ENCODE measurements at places on chromosomes 7 and 10.

- DNase-seq: no peak
Observed at GRCh38 chr10:89119651-89120050, 87.5 kb downstream of the CH25H start.

DNA sequence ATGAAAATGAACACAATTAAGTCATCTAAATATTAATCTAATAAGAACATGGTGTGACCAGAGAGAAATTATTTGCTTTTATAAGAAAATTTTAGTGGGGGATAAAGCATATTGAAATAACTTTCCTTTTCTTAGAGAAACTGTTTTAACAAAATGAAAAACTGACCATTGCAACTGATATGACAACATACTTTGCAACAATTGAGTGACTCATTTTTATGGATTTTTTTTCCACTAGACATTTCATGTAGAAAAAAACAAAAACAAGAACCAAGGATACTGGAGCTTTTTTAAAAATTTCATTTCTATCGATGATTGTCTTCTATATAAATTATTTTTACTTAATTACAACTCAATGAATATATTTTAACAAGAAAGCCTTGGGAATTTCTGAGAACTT lies 90.0 kb downstream of the C1GALT1 start:
- DNase-seq: no peak

DNA sequence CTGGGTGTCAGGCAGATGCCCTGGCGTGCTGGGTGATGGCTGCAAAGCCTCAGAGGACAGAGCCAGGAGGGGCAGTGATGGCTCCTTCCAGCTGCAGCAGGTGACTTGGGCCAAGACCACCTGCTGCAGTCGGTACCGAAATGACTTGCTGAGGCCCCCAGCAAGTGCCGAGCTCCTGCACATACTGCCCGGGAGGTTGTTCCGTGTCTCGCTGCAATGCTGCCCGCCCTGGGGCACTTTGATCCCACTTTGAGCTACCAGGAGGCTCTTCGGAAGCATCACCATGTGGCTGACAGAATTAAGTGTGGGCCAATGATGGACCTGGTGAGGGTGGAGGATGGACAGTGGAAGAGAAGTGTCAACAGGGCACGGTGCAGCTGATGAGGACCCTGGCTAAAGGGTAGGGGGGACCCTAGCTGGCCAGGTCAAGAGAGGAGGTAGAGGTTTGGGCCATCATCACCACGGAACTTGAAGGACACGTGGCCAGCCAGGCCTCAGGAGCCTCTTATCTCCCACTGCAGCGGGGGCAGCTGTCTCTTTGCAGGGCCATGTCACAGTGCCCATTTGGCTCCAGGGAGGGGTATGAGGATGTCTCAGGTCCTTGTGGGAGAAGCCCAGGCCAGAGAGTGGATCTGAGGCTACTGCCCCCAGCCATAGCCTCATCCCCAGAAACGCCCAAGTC lies 51.1 kb upstream of the NANOS1 start:
- no peak for DNase-seq

DNA sequence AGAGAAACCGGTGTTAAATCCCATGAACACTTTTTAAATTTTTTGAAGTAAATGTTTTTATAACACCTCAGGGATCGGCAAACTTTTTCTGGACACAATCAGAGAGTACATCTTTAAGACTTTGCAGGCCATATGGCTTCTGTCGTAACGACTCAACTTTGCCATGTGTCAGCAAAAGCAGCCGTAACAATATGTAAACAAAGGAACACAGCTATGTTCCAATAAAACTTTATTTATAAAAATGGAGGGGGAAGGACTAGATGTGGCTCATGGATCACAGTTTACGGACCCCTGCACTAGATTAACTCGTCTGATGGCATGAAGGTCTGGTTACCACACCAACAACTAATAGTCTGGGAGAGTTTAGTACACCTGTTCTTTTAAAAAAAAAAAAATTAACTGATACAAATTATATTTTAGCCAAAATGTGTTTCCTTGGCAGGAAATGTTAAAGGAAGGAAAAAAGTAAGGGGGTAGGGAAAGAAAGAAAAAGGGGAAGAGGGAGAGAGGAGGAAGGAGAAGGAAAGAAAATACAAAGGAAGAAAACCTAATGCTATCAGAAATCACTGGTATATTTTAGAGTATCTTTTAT lies 50.2 kb downstream of the ABI1 start:
- DNase-seq: no peak

- DNase-seq: no peak
Observed at GRCh38 chr7:152344253-152344652, 91.5 kb downstream of the KMT2C start.

GRCh38 chr7:69411018-69411417 lies 187.3 kb upstream of the AUTS2 start:
- DNase-seq: no peak

- DNase-seq: no peak
Observed at GRCh38 chr7:79090543-79090942, 362.9 kb downstream of the MAGI2 start.

GRCh38 chr10:70232859-70233108 lies 445 bp downstream of the PPA1 start:
- no peak for DNase-seq

GRCh38 chr7:22730921-22731654 lies 4.1 kb downstream of the IL6 start:
- DNase-seq: no peak

- no peak for DNase-seq
Observed at GRCh38 chr7:64045301-64046040, at the start of gene ZNF727. Gene ZNF727 (plus strand): TSS chr7:64045434. CDS start chr7:64045622, 188 bp downstream.

DNA sequence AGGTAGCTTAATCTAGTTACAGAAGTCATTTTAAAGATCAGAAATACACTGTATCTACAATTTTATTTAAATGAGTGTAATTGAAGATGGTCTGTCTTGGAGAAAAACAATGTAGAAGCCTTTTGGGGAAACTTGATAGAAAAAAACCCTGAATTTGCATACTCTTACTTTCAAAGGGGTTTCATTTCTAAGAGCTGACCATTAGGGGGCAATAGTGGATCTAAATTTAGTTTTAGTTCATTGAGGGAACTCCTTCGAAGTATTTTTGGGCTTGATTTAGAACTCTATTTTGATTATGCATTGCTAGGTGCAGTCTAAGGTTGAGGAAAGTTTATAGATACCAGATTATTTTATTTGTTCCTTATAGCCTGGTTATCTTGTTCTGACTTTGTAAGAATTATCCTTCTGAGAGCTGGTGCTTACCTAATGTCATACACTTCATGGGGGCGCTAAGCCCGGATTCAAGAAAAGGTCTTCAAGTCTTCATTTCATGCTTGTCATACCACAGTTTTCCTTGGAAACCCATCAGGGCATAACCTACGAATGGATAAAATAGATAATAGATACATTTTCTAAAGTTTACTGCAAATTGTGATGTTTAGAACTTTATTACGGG lies 69.1 kb upstream of the MXI1 start:
- peak; percentile 26 for DNase-seq

DNA sequence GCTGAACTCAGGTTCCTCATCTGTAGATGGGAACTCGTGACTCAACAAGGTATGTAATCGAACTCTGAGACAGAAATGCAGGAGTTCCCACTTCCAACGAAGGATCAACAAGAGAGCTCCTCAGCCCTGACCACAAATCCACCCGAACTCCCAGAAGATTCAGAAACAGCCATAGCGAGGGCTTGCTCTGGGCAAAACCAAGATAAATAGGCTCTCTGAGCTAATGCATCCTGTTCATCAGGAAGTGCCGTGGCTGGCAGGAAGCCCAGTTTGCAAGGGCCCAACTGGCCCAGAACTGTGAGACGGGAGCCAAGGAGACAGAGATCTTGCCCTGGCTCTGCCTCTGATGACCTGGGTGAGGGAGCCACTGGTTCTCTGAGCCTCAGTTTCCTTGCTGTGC lies 141.7 kb upstream of the PFKP start:
- DNase-seq: no peak

GRCh38 chr7:124667312-124668153 lies 98.1 kb downstream of the GPR37 start:
- no peak for DNase-seq

DNA sequence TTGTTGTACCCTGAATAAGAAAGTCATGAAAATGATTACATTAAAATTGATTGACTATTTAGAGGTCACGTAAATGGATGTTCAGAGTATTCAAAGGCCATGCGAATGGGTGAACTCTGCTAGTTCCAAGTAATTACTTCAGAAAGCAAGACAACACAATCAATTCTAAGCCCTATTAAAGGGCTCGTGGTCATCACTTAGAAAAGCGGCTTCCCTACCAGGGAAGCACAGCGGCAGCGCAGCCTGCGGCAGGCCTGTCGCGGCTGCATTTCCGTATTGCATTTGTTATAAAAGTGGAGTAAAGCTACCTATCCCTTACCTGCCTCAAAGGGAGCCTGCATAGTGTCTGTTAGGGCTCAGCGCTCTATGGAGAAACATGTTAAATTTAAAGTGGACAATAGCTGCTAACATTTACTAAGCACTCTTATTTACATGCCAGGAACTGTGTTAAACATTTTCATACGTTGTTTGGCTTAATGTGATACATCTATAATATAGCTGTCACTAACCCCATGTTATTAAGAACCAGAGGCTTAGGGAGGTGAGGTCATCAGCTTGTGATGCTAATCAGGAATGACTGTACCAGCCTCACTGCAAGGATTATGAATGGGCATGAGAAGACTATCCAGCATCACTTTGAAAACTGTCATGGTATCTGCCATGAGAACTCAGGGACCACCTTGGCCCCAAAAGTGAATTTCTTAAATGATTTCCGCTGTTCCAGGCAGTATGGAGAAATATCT lies 187.5 kb downstream of the CELF2 start:
- no peak for DNase-seq

DNA sequence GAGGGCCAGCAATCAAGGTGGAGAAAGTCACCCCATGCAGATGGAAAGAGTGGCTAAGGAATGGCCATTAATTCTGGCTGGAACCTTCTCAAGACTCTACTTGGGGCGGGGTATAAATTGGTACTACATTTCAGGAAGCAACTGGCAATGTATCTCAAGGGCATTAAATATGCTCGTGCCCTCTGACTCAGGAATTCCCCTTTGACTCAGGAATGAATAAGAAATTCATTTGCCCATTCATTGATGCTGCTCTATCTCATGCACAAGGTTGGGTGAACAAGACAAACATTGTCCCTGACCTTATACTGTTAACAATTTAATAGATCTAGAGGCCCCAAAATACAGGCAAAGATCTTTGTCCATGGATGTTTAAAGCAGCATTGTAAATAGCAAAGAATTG lies 188.1 kb downstream of the MYOF start:
- DNase-seq: no peak

- no peak for DNase-seq
Observed at GRCh38 chr10:70494536-70494935, 16.0 kb downstream of the PALD1 start.

All from AG04450 (cell line).